ENCODE measurements at places on chromosomes 11 and 22.
A peak's percentile ranks its signal among the peaks of the same experiment; 100 is the strongest.

DNA sequence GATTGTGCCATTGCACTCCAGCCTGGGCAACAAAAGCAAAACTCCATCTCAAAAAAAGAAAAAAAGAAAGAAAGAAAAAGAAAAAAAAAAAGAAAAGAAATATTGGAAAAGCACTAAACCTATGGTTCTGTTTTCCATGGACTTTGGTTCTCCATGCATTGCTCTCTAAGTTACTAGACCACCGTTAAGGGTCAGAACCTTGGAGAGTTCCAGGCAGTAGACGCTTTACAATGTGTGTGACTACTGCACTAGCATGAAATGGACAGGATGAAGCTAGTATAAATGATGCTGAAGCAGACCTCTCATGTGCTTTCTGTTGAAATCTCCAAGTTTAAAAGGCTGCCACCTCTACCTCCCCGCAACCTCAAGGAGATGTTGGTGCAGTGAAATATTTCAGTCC, 63.5 kb downstream of the SIK2 start:
- no peak for DNase-seq

GRCh38 chr22:47371263-47372090, 609.0 kb downstream of the TBC1D22A start:
- no peak for DNase-seq

GRCh38 chr11:32549611-32550187, 33.9 kb upstream of the EIF3M start:
- DNase-seq: no peak

- DNase-seq: no peak
Observed at GRCh38 chr11:106471276-106471675, 393.8 kb downstream of the AASDHPPT start.

- DNase-seq: no peak
Observed at GRCh38 chr22:25554238-25554671, 10.2 kb upstream of the GRK3 start.

- DNase-seq: no peak
Observed at GRCh38 chr22:26168330-26168851, 871 bp upstream of the SEZ6L start.

DNA sequence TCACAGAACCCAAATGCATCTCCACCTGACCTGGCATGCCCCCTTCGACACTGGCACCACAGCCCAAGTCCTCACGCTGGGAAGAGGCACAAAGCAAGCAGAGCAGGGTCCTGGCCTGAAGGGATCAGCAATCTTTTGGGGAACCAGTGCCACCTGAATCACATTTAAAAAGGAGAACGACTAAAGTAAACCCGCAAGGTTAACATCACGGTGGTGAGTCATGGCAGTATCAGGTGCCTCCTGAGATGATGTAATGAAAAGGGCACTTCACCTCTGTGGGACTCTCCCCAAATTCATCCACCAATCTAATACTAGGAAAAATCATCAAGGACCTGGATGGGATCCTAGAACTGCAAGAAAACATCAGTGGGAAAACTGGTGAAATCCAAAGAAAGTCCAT, 44.9 kb downstream of the PACSIN2 start:
- DNase-seq: no peak

DNA sequence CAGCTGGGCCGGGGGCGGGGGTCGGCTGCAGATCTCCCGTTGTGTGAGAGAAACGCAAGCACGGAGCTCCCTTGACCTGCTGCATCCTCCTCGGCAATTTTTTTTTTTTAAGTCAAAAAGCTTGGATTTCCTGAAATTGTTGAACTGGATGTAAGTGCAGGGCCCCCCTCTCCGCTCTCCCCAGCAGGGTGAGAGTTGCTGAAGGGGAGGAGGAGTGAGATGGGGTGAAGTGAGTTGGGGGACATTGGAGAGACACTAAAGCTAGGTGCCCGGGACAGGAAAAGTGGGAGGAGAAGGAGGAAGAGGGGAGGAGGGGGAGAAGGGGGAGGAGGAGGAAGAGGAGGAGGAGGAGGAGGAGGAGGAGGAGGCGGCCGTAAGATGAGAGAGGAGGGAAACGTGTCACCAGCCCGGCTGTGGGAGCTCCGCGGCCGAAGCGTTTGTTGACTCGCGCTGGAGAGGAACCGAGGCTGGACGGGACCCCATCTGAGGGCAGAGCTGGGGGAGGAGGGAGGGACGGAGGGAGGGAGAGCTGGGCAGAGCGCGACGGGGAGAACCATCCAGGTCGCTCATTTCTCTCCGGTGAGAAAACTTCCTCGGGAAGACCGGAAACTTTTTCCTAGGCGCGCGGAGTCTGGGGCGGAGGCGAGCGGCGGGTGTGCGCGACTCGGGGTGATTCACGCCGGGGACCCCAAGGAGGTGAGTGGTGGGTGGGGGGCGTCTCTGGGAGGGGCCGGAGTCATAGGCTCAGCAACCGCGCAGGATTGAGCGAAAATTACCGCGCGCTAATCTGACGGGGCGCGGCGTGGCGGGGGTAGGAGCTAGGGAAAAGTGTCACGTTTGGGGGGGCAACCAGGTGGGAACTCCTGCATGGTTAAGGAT, 80.2 kb downstream of the PRR5L start:
- DNase-seq: peak; percentile 30

- no peak for DNase-seq
Observed at GRCh38 chr11:101127699-101128570, 1.7 kb downstream of the PGR start.

DNA sequence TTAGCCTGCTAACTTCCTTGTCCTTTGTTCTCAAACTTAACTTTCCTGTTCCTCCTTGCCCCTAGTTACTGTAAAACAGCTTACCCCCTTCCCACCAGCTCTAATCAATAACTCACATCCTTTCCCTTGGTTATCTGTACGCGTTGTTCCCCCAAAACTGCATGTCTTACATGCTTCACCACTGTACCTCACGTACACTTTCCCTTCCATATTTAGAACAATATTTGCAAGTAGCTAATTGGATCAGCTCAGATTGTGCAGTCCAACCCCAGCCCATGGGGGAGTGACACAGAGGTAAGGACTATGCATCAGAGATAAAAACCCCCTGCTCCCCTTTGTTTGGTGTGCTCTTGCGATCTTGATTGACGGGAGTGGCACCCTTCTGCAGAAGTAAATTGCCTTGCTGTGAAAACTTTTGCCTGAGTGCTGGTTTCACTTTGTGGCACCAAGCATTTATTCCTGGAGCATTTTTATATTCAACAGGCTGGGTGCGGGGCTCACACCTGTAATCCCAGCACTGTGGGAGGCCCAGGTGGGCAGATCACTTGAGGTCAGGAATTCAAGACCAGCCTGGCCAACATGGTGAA, 30.9 kb downstream of the MIF start:
- no peak for DNase-seq
